AG04449 (cell line): ENCODE measurements at places on chromosomes 16 and 17.

- DNase-seq: no peak
Observed at GRCh38 chr16:11550791-11551498, 35.8 kb downstream of the LITAF start.

GRCh38 chr17:78130437-78131101 lies at the start of gene TMC8:
TMC8 (plus strand) TSS chr17:78130771; CDS start chr17:78131589, 818 bp downstream.
- DNase-seq: no peak

GRCh38 chr17:57915544-57915943 lies 39.7 kb downstream of the CUEDC1 start:
- DNase-seq: no peak

DNA sequence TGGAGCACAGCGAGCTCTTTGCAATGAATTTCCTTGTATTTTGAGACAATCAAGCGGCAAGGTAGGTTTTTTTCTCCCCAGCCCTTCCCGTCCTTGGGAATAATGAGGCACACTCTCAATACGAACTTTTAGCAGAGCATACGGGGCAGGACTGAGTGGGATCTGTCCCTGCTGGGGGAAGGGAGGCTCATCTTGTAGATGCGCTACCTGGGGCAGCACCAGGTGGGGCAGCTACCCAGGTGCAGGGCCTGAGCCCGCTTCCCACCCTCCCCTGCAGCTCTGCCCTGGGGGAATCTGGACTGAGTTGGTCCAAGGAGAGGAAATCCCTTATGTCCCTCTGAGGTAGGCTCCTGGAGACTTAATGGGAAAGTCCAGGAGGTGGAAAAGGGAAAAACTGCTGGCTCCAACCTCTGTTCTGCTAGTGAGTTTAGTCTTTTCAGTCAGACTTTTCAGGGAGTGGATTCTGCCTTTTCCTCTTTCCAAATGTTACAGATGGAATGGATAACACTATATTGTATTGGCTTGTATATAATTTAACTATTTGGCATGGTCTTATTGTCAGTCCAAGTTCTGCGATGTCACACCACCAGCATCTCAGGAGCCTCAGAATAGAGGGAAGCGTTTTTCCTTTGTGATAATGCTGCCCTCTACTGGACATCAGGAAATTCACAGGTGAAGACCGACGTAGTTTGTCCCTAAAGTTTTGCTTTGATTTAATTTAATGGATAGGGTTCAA lies 9.6 kb upstream of the CES1 start:
- DNase-seq: no peak

GRCh38 chr16:72764015-72764654 lies 283.8 kb downstream of the ZFHX3 start:
- no peak for DNase-seq

DNA sequence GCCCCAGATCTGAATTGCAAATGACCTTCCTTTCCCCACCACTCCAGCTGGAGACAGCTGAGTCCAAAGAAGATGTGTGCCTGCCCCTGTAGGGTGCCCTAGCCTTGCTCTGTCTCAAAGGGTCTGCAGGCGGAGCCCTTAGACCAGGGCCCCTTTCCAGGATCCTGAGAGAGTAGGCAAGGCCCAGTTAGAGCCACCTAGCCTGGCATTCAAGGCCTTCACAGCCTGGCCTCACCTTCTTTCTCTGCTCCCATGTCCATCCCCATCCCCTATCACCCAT lies 66.6 kb upstream of the LHX1 start:
- DNase-seq: no peak

DNA sequence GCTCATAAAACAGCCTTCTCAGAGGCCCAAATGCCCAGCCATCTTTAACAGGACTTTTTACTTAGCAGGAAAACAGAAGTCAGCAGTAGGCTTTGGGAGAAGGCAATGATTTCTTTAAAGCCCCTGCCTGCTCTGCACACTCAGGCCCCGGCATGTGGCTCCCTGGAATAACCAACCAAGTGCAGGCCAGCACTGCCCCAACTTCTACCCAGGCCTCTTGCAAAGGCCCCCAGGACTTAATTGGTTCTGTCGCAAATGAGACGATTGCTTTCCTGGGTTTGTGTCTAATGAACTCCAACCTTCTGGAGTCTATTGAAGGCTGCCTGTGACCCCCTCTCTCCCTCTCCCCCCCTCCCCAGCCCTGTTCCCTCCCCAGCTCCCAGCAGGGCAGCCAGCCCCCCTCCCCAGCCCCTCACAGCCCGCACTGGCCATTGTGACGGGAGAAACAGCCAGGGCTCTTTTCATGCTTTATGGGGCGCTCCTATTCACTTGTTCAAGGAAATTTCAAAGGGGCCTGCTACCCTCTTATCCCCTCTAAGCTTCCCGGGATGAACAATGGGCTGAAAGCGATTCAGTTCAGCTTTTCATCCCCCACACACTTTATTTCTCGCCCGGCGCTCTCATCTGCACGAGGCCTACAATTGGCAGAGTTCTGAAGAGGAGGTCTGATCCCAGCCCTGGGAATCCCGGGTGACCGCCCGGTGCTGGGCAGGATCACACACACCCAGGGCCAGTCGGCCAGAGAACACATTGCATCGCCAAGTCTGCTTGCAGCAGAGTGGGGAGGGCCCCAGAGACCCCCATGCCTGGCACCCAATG lies 15.5 kb downstream of the AXIN2 start:
- DNase-seq: no peak

DNA sequence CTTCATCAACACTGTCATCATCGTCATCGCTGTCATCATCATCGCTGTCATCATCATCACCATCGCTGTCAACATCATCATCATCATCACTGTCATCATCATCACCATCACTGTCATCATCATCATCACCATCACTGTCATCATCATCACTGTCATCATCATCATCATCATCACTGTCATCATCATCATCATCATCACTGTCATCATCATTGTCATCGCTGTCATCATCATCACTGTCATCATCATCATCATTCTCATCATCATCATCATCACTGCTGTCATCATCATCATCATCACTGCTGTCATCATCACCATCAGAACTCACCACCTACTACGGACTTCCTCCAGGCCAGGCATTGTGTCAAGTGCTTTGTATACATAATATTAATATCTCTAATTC lies 160.6 kb downstream of the AIPL1 start:
- DNase-seq: no peak

DNA sequence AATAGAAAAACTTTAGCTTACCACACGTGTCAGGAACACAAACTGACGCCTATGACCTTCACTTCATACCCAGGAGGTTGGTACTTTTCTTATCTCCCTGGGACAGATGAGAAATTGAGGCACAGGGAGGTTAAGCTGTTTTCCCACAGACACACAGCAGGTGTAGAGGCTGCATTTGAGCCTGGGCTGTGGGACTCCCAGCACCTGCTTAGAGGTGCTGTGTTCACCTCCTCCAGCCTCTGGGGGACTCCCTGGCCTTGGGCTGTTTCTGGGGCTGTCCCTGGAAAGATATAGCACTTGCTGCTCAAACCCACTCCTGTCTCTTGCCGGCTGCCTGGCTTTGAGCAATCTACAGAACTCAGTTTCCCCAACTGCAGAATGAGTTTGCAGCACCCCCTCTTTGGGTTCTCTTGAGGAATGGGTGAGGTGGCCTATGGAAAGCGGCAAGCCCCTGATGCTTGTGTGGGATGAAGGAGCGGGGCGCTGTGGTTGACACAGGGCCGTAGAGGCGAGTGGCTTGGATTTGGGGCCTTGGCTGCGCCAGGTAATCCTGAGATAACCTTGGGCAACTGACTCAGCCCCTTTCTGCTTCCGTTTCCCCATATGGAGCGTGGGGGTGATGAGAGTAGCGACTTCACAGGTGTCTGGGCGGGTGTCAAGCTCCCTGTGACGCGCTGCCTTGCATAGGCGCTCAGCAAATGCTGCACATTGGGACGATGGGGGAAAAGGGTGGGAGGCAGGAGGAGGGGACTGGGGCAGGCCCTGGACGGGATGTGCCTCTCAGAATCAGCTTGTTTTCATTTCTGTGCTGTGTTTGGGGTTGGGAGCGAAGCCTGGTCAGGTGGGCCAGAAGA lies 104.5 kb upstream of the CIBAR2 start:
- no peak for DNase-seq

- no peak for DNase-seq
Observed at GRCh38 chr16:53629607-53630312, 73.9 kb downstream of the RPGRIP1L start.

DNA sequence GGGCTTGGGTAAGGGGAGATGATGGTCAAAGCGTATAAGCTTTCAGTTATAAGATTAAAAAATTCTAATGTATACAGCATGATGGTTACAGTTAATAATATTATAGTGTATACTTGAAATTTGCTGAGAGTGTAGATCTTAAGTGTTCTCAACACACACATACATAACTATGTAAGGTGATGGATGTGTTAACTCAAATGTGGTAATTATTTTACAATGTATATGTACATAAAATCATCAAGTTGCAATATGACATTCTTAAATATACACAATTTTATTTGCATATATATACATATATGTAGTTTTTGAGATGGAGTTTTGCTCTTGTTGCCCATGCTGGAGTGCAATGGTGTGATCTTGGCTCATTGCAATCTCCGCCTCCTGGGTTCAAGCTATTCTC lies 7.2 kb downstream of the ZKSCAN2 start:
- DNase-seq: no peak

DNA sequence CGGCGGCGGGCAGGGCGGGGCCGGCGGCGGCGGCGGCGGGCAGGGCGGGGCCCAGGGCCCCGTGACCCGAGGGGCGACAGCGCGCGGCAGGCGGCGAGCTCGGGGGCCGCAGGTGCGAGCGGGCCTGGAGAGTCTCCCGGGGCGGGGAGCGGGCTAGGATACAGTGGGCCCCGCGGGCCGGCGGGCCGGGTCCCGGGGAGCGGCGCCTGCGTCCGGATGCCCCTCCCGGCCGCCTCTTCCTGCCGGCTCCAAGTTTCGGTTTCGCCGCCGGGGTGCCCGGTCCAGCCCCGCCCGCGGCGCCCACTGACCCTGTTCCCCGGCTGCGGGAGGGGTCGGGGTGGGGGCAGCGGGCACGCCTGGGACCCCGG lies at the start of gene RNF213:
RNF213 (plus strand) TSS at position 62 of the 368 bp plus-strand sequence. CDS start 2,830 bp downstream, outside the sequence.
- DNase-seq: no peak

GRCh38 chr16:79765431-79765830 lies 164.9 kb upstream of the MAF start:
- no peak for DNase-seq

DNA sequence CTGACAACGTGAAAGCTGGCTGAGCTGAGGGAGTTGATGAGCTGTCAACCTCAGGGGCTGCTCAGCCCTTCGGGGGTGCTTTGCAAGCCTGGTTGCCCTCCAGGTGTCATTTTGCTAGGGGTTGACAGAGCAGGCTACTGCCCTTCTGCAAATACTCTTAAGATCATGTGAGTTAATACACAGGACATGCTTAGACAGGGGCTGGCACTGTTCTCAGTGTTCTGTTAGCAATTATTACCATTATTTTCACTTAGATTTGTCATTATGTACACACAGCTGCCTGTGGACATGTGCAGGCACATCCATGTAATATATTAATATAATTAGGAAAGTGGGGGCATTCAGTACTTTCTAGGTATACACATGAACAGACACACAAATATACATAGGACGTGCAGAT lies 554.3 kb upstream of the HSBP1 start:
- no peak for DNase-seq

GRCh38 chr16:78505036-78505435 lies 405.6 kb downstream of the WWOX start:
- no peak for DNase-seq

DNA sequence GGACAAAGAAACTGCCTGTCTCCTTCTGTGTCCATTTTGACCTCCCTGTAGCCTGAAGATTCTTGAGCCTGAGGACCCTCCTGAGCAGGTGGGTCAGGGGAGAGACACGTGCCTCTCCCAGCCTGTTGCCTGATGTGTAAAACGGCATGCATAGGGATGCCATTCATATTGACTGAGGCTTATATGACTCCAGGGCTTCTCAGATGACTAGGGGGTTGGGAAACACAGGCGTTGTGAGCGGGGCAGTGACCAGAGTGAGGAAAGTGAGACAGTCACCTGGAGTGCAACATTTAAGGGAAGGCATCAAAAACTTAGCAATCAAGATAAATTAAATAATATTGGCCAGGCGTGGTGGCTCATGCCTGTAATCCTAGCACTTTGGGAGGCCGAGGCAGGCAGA lies 5.1 kb upstream of the SLC16A5 start:
- no peak for DNase-seq

DNA sequence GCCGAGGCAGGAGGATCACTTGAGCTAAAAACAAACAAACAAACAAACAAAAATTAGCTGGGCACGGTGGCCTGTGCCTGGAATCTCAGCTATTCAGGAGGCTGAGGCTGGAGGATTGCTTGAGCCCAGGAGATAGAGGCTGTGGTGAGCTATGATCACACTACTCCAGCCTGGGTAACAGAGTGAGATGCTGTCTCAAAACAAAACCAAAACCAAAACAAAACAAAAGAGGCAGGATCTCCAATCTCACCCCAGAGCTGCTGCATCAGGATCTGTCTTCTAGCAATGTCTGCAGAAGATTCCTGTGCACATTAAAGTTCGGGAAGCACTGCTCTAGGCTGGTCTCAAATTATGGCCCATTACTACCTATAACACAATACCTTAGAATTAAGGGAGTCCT lies 43.1 kb downstream of the MAP2K6 start:
- no peak for DNase-seq

- peak; percentile 2 for DNase-seq
Observed at GRCh38 chr17:9529033-9529700, 46.5 kb downstream of the STX8 start.

DNA sequence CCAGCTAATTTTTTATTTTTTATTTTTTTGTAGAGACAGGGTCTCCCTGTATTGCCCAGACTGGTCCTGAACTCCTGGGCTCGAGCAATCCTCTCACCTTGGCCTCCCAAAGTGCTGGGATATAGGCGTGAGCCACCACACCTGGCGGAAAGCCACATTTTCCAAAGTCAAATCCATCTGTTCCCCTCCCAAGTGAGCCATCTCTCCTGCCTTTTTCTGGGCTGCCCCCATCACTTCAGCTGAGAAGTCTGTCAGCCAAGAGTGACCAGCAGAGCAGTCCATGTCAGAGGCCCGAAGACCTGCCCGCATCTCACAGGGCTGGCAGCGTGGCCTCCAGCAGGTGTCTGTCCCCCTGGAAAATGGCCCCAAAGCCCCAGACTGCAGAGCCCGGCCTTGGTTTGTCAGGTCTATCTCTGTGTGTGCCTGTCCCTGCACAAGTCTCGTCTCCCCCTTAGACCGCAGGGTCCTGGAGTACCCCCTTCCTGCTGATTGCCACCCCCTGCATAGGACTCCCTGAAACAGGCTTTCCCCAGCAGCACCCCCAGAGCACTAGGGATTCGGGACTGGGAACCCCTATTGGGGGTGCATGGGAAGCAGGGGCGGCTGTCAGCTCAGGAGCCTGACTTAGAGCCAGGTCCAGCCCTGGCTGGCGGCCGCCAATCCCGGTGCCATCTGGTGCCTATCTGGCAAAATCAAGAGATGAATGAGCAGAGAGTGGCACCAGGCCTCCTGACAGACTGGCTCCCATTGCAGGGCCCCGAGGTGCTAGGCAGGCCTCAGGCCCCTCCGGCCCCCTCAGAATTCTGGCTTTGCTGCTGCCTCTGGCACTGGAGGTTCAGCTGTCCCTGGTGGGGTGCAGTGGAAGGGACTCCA lies 7.8 kb downstream of the TTYH2 start:
- DNase-seq: no peak
